Mucosa of gallbladder (tissue), 1 donor: ENCODE measurements at places on chromosomes 6 and 20.

DNA sequence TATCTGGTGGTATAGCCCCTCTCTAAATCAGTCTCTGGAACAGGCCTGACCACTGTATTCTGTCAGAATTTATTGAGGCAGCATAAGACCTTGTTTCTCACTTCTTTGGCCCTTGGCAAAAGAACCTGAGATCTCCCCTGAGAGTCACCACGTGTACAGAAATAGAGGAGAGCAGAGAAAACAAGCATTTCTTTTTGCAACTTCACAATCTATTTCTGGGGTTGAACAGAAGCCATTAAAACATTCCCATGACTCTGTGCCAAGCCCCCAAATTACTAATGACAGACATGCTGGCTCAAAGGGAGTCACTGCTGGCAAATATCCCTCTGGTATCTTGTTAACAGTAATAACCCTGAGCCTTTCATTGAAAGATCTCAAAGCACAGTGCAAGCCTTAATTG, 395.3 kb downstream of the MAFB start:
- DNase-seq: no peak

GRCh38 chr6:15406452-15406851, 160.6 kb downstream of the JARID2 start:
- DNase-seq: no peak

DNA sequence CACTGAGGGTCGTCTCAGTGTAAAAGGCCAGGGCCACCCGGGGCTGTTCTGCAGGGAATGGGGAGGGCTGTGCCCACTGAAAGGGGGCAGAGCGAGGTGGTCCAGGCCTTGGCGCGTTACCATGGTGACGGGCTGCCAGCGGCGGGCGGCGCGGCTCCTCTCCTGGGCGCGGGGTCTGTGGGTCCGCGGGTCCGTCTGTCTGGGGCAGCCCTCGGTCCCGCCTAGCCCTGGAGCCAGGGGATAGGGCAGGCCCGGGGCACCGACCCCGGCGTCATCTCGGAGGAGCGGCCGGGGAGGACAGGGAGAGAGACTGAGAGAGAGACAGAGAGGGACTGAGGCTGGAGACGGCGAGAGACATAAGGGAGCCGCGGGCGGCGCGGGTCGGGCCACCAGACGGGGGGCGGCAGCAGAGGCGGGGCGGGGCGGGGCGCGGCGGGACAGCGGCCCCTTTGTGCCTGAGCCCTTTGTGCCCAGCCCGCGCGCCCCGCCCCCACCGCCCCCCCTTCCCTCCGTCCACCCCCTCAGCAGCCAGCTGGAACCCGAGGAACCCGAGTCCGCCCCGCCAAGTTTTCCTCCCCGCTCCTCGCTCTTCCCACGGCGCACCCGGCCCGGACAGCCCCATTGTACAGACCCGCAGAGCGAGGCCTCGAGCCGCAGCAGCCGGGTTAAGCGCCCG, at the start of gene KIAA1755:
Gene KIAA1755 (minus strand): TSS at position 358 of the 676 bp plus-strand sequence. CDS start 235 bp downstream, at position 123.
- DNase-seq: no peak

DNA sequence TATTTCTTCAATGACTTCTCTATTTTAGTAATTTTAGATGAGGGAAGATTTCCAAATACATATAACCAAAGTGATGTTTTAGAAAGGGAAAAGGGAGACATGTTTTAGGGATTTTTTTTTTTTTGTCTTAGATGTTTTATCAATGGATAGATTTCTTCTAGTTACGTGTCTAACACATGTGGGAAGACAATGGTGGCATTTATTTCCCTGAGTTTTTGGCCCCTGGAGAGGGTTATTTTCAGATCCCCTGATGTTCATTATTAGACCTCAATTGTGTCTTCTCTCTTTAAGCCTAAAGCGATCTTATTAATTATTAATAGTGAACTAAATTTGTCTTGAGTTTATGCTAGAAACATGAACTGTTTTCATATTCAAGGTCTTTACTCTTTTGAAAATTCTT, 30.3 kb downstream of the TRMT11 start:
- no peak for DNase-seq

DNA sequence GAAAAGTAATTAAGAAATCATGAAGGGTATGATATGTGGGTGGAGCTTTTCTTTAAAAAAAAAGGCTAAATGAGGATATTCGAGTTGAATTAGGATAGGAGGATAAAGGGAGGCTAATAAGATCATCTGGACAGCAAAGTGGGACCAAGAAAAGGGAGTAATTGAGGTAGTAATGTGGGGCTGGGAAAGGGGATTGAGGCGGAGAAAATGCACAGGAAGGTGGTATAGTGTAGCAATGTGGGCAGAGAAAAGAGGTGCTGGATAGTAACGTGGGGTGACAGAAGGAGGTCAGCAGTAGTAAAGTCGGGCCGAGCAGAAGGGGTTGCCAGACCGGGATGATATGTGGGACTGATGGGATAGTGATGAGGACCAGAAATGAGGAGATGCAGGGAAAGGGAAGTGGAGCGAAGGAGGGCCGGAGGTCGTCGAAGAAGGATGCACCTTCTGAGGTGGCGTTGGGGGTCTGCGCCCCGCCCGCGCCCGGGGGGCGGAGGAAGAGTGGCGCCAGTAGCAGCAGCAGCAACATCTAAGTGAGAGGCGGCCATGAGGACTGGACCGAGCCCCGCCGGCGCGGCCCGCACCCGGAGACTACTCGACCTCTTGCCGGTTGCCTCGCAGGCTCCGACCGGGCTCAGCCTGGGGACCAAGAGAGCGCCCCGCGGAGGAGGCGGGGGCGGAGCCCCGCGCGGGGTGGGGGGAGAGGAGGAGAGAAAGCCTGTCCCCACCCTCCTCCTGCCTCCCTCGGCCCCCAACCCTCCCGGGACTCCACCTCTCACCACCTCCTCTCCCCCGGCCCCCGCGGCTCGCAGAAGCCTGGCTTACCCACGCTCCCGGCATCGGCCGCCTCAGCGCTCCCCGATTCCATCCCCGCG, 887 bp downstream of the GABBR1 start:
- DNase-seq: no peak

GRCh38 chr20:20000211-20000968, 16.8 kb upstream of the NAA20 start:
- DNase-seq: no peak

- no peak for DNase-seq
Measured at GRCh38 chr6:126086560-126086959, 100.2 kb downstream of the TRMT11 start.

DNA sequence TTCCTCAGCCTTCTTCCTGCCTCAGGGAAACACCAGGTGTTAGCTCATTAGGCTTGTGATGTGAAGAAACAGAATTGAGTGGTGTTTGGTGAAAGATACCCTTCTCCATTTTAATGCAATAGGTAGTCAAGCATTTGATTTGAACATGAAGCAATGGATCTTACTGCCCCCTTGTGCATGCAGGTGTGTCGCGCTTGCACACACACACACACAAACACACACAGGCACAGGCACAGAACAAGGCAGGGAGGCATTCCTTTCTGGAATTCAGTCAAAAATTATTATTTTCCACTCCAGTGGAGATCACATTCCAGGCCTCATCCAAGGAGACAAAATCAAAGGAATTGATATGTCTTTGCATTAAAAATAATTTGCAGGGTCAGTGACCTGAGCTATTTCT, 667.0 kb upstream of the MARCKS start:
- DNase-seq: no peak

DNA sequence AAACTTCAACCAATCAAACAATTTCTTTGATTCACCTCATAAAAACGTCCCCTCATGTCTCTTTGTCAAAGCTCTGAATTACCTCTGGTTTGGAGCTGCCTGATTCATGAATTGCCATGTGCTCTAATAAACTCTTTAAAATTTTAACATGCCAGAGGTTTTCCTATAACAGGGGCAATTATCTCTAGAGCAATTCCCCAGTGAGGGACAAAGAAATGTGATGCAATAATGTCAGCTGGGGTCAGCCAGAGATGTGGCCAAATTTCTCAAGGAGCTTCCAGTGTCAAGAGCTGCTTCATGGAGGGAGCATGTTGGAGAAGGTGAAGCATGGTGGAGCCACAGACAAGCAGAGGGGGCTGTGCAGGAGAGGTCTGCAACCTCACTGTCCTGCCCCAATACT, 38.7 kb upstream of the RFPL4B start:
- DNase-seq: no peak

DNA sequence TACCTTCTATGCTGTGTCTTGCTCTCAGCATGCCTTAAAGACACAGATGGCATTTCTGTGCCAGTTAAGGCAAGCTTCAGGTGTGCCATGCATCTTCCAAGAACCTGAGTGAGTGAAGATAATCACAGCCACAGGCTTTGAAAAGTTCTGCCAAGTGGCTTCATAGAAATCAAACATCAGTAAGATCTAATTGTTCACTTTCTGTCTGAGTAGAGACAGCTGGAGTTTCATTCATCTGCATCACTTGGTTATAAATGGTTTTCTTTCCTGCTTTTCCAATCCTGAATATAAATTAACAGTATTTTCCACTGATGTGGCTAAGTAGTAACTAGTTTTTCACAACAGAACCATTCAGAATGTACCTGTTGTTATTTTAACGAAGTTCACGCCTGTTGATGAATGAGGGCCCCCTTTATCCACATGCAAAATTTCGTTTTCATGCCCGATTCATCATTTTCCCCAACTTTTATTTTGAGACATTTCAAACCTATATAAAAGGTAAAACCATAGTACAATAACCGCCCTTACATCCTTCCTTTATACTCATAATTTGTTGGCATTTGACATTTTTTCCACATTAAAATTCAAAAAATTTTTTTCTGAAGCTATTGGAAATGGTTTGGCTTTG, 38.6 kb upstream of the KCNG1 start:
- DNase-seq: no peak

DNA sequence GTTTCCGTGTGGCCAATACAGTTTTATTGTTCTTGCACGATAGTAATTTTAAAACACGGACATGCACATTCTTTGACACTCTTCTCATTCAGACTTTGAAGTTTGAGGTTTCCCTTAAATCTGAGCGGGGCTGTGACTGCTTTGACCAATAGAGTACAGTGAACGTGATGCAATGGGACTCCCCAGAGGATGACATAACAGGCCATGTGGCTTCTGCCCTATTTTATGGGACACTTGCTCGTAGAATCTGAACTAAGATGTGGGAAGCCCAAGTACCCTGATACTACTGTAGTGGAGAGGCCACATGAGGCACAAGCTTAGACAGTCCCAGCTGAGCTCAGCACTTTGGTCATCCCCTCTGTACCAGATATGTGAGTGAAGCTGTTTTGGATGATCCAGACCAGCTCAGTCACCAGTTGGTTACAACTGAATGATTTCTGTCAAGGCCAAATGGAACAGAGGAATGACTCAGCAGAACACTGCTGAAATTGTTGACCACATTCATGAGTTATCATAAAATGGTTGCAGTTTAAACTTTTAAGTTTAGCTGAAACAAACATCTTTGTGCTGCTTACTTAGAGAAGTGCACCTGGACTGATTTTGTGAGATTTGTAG, 279.4 kb downstream of the RFPL4B start:
- no peak for DNase-seq

- DNase-seq: no peak
Measured at GRCh38 chr6:145339089-145339488, 396.2 kb downstream of the EPM2A start.

- no peak for DNase-seq
Measured at GRCh38 chr6:137497721-137498463, 3.7 kb upstream of the OLIG3 start.

DNA sequence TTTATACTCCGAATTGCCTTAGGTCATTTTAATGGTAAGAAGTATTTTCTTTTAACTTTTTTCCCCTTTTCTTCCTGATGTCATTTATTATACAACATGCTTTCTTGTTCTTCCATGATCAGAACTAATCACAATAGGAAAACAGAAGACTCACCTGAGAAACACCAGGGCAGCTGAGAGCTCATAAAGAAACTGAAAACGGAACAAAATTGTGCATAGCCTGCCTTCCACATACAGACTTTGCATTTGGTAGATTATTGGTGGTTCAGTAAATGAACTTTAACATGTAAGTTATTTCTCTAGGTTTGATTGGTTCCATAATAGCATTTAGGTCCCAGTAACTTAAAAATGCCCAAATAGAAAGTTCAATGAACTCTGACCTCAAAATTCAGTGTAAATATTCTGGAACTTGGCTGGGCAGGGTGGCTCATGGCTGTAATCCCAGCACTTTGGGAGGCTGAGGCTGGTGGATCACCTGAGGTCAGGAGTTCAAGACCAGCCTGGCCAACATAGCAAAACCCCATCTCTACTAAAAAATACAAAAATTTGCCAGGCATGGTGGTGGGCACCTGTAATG, 161.1 kb upstream of the DTNBP1 start:
- DNase-seq: no peak

DNA sequence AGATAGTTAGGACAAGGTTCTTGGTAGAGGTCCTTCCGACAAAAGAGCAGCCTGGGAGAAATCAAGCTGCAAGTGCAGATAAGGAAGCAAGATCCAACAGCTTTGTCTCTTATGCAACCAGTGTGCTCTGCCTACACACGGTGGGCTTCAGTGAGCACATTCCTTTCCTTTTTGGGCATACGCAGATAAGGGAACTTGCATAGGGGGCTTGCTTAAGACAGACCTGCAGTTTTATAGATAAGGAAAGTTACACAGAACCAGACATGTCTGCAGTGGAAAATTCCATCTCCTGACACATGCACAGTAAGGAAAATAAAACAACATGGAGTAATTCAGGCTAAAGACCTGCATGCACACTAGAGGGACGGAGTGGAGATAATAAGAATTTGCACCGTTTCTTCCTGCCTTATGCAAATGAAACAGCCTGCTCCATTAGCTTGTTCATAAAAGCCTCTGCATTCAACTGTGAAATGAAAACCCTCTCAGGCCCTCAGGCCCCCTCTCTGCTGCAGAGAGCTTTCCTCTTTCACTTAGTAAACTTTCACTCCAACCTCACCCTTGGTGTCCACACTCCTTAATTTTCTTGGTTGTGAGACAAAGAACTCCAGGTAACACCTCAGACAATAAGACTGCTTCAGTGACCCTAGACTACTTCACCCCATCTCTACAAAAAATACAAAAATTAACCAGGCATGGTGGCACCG, 97.5 kb upstream of the MYLIP start:
- no peak for DNase-seq

DNA sequence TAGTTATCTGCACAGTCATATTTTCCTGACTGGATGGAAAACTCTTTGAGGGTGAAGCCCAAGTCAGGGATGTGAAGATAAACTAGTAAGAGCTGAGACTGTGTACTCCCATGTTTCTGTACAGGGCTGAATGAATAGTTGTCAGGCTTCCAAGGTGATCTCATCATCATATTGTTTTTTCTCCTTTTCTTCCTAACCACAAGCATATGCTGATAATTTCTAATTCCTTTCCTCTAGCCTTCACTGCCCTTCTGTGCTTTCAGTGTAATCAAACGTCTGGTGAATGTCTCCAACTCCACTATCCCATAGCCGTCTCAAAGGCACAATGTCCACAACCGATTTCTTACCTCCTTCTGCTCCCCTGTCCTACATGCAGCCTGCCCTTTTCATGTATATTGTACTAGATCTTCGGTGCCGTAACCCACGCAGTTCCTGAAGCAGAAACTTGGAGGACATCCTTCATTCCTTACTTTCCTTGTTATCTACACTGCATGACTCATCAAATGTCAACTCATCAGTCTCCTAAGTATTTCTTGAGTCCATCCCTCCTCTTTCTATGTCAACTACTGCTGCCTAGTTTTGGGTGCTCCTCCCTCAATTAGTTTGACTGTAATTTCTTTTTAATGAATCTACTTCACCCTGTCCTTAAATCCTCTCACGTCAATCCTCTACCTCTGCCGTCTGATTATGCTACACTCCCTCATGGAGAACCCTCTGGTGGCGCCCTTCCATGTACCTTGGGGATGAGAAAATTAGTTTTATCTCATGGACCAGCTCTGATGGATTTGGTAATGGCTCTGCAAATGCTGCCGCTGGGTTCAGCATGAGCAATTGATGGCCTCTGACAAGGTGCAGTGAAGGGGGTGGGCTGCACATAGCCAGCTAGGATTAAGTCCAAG, 21.9 kb downstream of the NCOA7 start:
- peak; percentile 19 for DNase-seq
